ENCODE measurements at places on chromosomes 5 and 9.

- DNase-seq = peak; percentile 78
Measured at GRCh38 chr9:136631038-136632000, 31.4 kb upstream of the EGFL7 start.

- no peak for DNase-seq
Measured at GRCh38 chr5:139210585-139210984, 12.4 kb upstream of the SIL1 start.

GRCh38 chr5:99104538-99105132, 175.8 kb upstream of the CHD1 start:
- DNase-seq = peak; percentile 7

DNA sequence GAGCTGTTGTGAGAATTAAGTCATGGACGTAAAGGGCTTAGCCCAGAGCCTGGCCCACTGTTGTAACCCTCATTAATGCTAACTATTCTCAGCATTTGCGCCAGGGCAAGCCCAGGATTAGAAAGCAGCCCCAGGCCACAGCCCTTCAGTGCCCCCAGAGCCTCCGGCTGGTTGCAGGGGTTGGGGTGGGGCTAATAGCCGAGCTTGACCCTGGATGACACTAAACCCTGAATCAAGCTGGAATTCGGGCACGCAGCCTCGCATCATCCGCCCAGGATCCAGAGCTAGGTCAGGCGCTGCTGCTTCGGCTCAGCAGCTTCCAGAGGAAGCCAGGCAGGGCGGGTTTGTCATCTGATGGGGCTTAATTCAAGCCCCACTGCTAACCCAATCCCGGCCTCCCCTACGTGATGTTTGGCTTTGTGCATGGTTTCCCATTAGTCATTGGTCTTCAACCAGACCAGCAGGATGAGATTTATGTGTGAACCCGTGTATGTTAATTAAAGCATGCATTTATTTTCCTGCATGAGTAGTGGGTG, 1.2 kb upstream of the MEGF9 start:
- no peak for DNase-seq

- no peak for DNase-seq
Measured at GRCh38 chr9:125137200-125137599, 6.1 kb downstream of the SCAI start.

GRCh38 chr9:21429191-21429590, 11.0 kb upstream of the IFNA1 start:
- no peak for DNase-seq

DNA sequence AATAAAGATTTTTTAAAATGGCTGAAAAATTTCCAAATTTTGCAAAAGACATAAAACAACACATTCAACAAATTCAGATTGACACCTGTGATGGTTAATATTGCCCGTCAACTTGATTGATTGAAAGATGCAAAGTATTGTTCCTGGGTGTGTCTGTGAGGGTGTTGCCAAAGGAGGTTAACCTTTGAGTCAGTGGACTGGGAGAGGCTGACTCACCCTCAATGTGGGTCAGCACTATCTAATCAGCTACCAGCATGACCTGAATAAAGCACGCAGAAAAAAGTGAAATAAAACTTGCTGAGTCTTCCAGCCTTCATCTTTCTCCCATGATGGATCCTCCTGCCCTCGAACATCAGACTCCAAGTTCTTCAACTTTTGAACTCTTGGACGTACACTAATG, 868.0 kb upstream of the CTNND2 start:
- no peak for DNase-seq

DNA sequence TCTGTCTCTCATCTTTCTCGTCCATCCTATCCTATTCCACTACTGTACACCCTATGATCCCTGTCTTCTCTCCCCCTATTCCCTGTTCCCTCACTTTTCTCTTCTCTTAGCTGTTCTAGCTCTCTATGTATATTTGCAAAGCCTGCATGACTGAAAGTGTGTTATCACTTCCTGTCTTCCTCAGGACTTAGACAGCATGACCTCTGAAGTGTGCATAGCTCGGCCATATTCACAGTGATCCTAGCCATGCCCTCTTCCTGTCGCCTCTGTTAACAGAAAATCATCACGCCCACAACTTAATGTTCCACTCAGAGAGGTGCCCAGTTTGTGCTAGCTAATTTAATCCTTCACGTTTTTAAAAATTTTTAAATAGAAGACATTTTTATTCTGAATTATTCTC, 35.8 kb upstream of the CDH6 start:
- no peak for DNase-seq

- no peak for DNase-seq
Measured at GRCh38 chr9:69382135-69382534, 57.1 kb downstream of the ENTREP1 start.

DNA sequence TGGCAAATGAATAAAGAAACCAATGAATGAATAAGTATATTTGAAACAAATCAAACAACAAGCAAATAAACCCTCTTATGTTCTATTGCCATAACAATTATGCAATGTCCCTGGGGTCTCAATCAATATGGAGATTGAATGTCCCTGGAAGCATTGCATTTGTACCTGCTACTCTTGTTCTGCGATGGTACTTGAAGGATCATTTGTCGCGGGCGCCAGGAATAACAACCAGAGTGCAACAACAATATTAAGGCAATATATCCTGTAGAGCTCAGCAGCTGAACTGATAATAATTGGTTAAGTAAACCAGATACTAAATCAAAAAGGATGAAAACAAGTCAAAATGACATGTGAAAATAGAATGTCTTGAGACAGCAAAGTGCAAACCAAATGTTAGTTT, 1001.9 kb upstream of the NUDT12 start:
- no peak for DNase-seq

DNA sequence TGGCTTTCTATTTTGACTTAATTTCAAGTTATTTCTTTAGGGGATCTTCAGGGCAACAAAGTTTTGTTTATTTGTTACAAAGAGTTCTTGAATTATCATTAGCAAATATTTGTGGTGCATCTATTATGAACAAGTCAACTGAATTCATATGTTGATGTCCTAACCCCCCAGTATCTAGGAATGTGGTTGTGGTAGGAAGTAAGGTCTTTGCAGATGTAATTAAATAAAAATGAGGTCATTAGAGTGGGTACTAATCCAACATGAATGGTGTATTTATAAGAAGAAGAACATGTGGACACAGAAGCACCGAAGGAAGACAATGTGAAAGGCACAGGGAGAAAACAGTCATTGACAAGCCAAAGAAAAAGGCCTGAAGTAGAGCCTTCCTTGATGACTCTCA, 474.0 kb upstream of the DAB2 start:
- DNase-seq = no peak
